ENCODE measurements at places on chromosomes 11 and 22. TPM values are rescaled to one million over a fixed set of nuclear protein-coding genes. Genes with fewer than 3 reads are reported as not detected.

DNA sequence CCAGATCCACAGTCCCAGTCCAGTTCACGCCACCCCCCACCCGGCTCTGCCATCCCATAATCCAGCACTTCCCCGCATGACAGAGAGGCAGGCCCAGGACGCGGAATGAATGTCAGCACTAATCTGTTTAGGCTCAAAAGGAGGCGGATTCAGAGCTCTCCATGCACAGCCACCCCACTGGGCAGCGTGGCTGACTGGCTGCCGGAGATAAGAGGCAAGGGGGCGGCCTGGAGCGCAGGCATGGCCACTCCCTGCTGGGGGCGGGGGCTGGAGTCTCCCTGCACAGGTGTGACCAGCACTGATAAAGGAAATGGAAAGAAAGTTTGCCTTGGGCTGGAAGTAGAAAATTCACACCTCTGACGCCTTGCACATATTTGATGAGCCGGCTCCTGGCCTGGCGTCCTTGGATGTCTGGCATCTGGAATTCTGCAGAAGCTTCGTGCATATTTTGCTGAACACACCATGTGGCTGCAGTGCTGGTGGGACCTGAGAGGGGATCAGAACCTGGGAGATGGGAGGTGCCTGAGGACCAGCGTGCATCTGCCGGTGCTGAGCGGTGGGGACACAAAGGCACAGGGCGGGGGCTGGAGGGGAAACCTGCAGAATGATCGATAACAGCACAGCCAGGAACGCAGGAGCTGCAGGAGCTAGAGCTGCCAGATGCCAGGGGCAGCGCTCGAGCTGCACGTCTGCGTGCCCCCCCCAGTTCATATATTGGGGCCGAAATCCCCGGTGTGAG lies 344.4 kb downstream of the CTTN start:
- no peak overlapping the region for H3K4me3 ChIP-seq
- H3K4me1 ChIP-seq, result no peaks in the 10 kb centered on the region
- no peaks in the 10 kb centered on the region for H3K36me3 ChIP-seq
- H3K27ac ChIP-seq, result no peak overlapping the region

Gene LRRC74B
- total RNA-seq, result not detected

DNA sequence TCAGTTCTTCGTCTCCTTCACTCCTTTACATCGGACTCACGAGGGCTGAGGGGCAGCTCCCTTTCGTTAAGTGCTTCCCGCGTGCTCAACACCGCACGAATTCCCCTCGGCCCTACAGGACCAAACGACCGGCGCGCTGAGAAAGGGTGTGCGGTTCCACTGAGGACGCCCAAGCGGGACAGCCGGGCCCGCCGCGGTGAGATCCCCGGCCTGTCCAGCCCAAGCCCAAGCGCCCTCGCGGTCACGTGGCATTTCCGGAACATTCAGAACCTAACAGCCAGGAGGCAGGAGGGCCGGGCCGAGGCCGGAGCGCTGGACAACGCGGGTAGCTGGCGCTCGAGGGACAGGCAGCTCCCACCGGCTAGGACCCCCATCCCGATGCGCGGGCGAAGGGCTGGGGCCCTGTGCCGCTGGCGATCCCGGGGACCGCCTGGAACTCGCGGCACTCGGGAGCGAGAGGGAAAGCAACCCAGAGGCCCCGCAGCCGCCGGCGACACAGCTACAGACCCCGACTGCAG lies 737 bp upstream of the STIP1 start:
- H3K4me1 ChIP-seq, result peaks cover 36% of the 10 kb centered on the region
- peak overlapping the region; percentile 78 for H3K4me3 ChIP-seq
- DNase-seq, result peak; percentile 77
- H3K27me3 ChIP-seq, result no peaks in the 10 kb centered on the region
- H3K36me3 ChIP-seq, result peaks cover 13% of the 10 kb centered on the region
- peak overlapping the region; percentile 52 for H3K27ac ChIP-seq

- no peak overlapping the region for H3K4me3 ChIP-seq
- no peaks in the 10 kb centered on the region for H3K4me1 ChIP-seq
- H3K27me3 ChIP-seq, result no peaks in the 10 kb centered on the region
- peak; percentile 80 for DNase-seq
- H3K27ac ChIP-seq, result no peak overlapping the region
Measured at GRCh38 chr11:1515082-1516060, 28.8 kb upstream of the MOB2 start.

GRCh38 chr11:116422556-116422955 lies 350.2 kb downstream of the BUD13 start:
- no peak for DNase-seq
- no peaks in the 10 kb centered on the region for H3K4me1 ChIP-seq
- H3K27ac ChIP-seq, result no peak overlapping the region

- no peak overlapping the region for H3K4me3 ChIP-seq
- H3K27ac ChIP-seq, result no peak overlapping the region
- no peaks in the 10 kb centered on the region for H3K36me3 ChIP-seq
- DNase-seq, result no peak
Measured at GRCh38 chr11:99371257-99371656, 350.5 kb downstream of the CNTN5 start.

DNA sequence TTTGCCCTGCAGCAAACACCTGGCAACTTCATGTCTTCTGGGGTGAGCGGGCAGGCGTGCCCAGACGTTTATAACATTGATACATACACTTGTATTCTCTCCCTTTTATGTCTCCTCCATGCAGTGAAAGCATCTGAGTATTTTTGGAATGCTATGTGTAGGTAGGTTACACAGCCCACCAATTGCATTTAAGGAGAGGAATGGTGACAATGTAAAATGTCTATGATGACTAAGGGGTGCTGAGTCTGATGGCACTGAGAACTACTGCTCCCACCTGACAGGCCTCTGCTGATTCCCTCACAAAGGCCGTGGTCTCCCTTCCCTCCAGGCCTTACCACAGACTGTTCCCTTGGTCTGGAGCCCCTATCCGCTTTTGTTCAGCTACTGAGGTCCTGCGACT lies 22.9 kb upstream of the RASL10A start:
- no peaks in the 10 kb centered on the region for H3K27me3 ChIP-seq
- H3K27ac ChIP-seq, result no peak overlapping the region
- no peak for DNase-seq
- no peaks in the 10 kb centered on the region for H3K36me3 ChIP-seq
- no peak overlapping the region for H3K4me3 ChIP-seq
